ENCODE measurements at places on chromosomes 5 and 9.
A peak's percentile ranks its signal among the peaks of the same experiment; 100 is the strongest.

DNA sequence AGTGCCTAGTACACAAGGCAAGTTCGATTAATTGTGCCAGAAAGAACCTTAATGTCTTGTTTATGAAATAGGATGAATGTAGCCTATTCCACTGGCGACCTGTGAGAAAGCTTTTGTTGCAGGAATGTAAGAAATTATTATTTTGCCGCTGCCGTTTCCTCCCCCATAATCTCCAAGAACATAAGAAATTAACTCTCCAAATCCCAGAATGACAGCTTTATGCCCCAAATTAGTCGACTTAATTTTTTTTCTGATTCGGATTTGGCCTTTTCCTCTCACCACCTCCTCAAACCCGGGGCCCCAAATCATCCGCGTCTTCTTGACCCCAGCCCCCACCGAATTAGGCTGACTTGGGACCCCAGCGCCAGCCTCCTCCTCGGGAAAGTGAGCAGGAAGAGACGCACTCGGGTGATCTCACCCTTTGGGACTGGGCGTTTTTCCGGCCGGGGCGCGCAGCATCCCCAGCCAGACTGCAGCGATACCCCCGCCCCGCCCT lies 682 bp upstream of the SPTAN1 start:
- DNase-seq, result no peak

- DNase-seq, result no peak
These were observed 516.9 kb upstream of the ZNF608 start for GRCh38 chr5:125263356-125263755.

DNA sequence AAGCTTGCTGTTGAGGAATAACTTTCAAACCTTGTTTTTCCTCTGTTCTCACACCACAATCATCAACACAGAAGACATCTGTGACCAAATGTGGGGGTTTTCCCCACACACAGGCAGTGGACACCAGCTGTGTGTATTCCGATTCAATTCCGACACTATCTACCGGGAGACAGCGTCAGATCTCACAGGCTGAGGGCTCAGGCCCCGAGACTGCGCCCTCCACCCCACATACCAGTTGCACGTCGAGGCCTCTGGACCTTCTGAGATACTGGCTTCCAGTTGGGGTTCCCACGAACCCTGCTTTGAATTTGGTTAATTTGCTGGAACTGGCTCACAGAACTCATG lies 41.3 kb downstream of the STK10 start:
- DNase-seq, result no peak

GRCh38 chr9:129921905-129922304 lies 86.6 kb downstream of the USP20 start:
- DNase-seq, result no peak

DNA sequence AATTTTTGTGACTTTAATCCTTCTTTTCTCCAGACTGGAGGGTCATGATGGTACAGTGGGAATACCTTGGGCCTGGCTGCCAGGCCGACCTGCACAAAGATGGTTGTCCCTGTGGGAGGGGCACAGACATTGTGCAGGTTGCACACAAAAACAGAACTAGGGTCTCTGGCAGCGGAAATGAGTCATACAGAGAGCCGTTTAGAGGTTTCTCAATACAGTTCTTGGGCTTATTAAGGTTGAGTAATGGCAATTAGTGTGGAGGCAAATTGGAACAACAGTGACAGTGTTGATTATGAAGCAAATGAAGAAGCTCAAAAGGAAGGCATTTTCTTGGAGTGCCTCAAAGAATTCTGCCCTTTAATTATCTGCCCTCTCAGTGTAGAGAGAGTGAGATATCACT lies 173.6 kb downstream of the TENT4A start:
- no peak for DNase-seq

- DNase-seq, result peak; percentile 21
These were observed 71.2 kb upstream of the PARP8 start for GRCh38 chr5:50595199-50595598.

DNA sequence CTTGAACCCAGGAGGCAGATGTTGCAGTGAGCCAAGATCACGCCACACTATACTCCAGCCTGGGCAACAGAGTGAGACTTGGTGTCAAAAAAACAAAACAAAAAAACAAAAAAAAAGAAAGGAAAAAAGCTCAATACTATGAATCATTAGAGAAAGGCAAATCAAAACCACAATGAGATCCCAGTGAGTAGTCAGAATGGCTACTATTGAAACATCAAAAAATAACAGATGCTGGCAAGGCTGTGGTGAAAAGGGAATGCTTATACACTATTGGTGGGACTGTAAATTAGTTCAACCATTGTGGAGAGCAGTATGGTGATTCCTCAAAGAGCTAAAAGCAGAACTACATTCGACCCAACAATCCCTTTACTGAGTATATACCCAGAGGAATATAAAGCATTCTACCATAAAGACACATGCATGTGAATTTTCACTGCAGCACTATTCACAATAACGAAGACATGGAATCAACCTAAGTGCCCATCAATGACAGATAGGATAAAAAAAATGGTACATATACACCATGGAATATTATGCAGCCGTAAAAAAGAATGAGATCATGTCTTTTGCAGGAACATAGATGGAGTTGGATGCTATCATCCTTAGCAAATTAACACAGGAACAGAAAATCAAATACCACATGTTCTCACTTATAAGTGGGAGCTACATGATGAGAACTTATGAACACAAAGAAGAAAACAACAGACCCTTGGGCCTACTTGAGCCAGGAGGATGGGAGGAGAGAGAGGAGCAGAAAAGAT lies 81.9 kb upstream of the ARRDC3 start:
- DNase-seq, result no peak

- DNase-seq, result no peak
These were observed 68.9 kb downstream of the SH3RF2 start for GRCh38 chr5:146005264-146005663.

- no peak for DNase-seq
These were observed 108.8 kb downstream of the ASTN2 start for GRCh38 chr9:117306032-117306431.

DNA sequence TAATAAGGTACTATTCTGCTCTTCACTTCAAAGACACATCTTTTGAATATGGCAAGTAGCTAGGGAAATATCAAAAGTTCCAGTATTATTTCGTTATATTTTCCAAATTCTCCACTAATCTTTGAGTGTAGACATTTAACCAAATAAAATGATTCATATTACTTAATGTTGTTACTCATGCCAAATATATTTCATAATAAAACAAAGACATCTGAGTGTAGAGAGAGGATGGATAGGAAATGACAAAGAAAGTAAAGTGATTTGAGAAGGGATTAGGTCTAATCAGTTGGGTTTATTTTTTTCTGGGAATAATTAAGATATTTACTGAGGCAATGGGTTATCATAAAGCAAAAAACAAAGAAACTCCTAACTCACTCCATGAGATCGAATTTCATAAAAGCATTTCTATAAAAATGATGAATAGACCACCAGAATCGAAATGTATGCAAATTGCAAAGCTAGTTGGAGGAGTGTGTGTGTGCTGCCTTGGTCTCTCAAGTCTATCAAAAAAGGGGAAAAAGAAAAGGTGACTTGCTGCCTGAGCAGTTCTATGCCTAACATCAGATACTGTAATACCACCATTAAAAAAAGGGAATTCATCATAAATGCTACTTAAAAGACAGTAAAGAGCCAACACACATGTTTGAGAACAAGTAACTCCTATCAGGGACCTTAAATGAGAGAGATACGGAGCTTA lies 255.5 kb downstream of the PDE4D start:
- no peak for DNase-seq

GRCh38 chr5:157554179-157555036 lies 21.2 kb downstream of the ADAM19 start:
- no peak for DNase-seq

- no peak for DNase-seq
These were observed 30.6 kb upstream of the SMU1 start for GRCh38 chr9:33106827-33107621.

GRCh38 chr9:69486498-69486897 lies 161.5 kb downstream of the ENTREP1 start:
- DNase-seq, result no peak

- DNase-seq, result no peak
These were observed 13.0 kb downstream of the C1QTNF3 start for GRCh38 chr5:34030048-34030447.

- no peak for DNase-seq
These were observed 65.8 kb downstream of the TSTD2 start for GRCh38 chr9:97567182-97567893.
